ENCODE measurements at places on chromosomes 13 and 19. TPM values are rescaled to one million over a fixed set of nuclear protein-coding genes. Genes with fewer than 3 reads are reported as not detected.

The PABPC3 gene
- total RNA-seq = 0.25 TPM

The LGI4 gene
- 5.2 TPM for total RNA-seq

The ELSPBP1 gene
- total RNA-seq = not detected

The EBI3 gene
- 0.25 TPM for total RNA-seq

The FOSB gene
- total RNA-seq = 0.49 TPM

All from temporal lobe (tissue), 4 donors.